ENCODE measurements at places on chromosomes 4 and X. TPM values are rescaled to one million over a fixed set of nuclear protein-coding genes. Genes with fewer than 3 reads are reported as not detected.

The HTATSF1 gene
- total RNA-seq, result 55.7 TPM

The RGN gene
- total RNA-seq, result 3.2 TPM

The HOPX gene
- total RNA-seq, result 2.4 TPM

The HS3ST1 gene
- total RNA-seq, result 4.2 TPM

The SPATA4 gene
- total RNA-seq, result not detected

The NLGN3 gene
- total RNA-seq, result 0.48 TPM

The LGI2 gene
- 2.8 TPM for total RNA-seq

The DCAF8L2 gene
- total RNA-seq, result not detected

The IL13RA2 gene
- total RNA-seq, result 0.28 TPM

The FAT4 gene
- total RNA-seq, result 14.6 TPM

The RBM3 gene
- 250 TPM for total RNA-seq

The TRPC5OS gene
- not detected for total RNA-seq

All from omental fat pad (tissue), 4 donors.